ENCODE measurements at places on chromosomes 3 and 15.

- DNase-seq, result no peak
Measured at GRCh38 chr3:45950686-45951600, 7.7 kb downstream of the CXCR6 start.

GRCh38 chr15:76576523-76577279 lies 240.1 kb downstream of the ISL2 start:
- no peak for DNase-seq

DNA sequence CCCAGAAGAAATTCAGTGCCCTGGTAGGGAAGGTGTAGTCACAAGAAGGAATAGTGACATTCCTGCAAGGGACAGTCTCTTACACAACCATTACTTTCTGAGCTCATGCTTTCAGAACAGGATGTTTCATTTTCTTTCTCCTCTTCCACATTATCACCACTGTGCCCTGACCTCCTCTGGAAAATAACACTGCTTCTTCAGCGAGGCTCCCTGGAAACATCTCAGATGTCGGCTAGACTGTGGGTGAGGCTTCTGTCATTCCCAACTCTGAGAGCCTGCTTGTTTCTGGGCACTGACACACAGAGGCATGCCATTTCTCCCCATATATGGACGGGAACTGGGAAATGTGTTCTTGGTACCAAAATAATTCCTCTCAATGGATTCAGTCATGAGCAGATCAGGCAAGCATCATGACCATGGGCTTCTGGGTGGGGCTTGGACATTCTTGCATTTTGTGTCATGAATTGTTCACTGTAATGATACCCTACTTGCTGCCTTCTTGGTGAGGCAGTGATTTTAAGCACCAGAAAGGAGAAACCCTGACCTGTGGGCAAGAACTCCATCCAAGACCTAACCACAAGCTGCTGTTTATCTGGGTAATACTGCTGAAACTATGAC lies 14.3 kb upstream of the TNFAIP8L3 start:
- no peak for DNase-seq

- DNase-seq, result no peak
Measured at GRCh38 chr3:87333393-87333892, 57.1 kb upstream of the POU1F1 start.

DNA sequence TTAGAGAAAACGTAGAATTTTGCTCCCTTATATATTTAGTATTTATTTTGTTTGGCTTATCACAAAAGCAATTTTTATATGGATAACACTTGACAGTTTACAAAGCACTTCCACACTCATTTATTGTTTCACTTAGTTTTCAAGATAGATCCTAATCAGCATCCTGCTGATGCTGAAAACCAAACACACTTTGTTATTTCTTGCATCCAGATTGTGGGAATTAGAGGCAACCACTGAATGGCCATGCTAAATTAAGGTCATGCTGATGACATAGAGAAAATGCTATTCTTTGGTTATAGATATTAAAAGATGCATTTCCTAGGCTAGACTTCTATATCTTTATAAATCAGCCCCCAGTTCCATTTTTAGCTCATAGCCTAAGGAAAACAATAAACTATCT lies 474.1 kb upstream of the KCNMB2 start:
- no peak for DNase-seq

Measured in mesothelial cell of epicardium (in vitro differentiated cells).